ENCODE measurements at places on chromosomes 1 and 21. TPM values are rescaled to one million over a fixed set of nuclear protein-coding genes. Genes with fewer than 3 reads are reported as not detected.

DNA sequence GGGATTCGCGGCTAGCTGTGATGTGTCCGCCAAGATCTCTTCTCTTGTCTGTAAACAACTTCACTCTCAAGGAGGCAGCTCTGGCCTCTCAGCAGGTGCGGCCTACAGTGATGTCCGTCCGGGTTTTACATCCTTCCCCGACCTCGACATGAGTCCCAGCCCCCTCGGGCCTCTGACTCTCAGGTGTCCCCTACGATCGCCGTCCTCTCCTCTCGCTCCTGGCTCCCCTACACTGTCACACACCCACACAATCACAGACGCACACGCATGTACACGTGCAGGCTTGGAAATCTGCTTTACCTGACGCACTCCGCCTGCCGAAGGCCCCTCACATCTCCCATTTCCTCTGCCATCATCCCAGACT, 797 bp upstream of the RSPH1 start:
- H3K4me3 ChIP-seq = peak overlapping the region; percentile 70
- H3K27ac ChIP-seq = peak overlapping the region; percentile 65
- peaks cover 21% of the 10 kb centered on the region for H3K27me3 ChIP-seq
- peaks cover 17% of the 10 kb centered on the region for H3K4me1 ChIP-seq
- DNase-seq = no peak
- H3K36me3 ChIP-seq = no peaks in the 10 kb centered on the region

The CR2 gene
- 2.1 TPM for total RNA-seq

DNA sequence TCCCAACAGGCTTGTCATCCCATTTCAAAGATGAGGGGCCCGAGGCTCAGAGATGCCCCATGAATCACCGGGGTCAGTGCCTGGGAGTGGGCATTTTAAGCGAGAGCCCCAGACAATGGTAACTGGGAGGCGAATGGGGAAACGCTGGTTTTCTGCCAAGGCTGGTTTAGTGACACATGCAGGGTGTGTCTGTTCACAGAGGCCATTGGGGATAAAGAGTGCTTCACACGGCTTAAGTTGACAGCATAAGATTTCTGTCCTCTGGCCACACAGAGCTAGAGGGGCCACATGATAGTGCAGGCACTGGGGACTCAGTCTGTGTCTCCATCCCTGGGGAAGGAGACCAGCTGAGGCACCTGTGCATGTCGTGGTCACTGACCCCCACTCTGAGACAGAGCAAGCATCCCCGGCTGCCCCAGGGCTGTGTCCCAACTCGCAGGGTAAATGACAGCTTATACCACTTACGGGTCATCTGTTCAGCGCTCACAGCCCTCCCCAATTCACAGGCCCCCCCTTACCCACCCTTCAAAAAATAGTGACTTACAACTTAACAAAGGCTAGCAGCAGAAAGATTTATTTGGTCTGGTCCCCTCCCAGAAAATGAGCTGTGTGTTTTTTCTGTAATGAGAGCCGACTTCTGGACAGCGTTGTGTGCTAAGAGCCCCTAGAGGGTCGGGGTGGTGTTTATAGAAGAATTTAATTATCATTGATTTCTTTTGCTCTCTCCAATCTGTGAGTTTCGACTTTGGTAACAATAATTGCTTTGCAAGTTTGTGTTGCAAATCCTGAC, 34.9 kb upstream of the ARHGEF16 start:
- H3K36me3 ChIP-seq = no peaks in the 10 kb centered on the region
- DNase-seq = no peak
- H3K27ac ChIP-seq = no peak overlapping the region
- no peak overlapping the region for H3K4me3 ChIP-seq

GRCh38 chr1:7410156-7410555, 360.9 kb upstream of the VAMP3 start:
- no peaks in the 10 kb centered on the region for H3K4me1 ChIP-seq

DNA sequence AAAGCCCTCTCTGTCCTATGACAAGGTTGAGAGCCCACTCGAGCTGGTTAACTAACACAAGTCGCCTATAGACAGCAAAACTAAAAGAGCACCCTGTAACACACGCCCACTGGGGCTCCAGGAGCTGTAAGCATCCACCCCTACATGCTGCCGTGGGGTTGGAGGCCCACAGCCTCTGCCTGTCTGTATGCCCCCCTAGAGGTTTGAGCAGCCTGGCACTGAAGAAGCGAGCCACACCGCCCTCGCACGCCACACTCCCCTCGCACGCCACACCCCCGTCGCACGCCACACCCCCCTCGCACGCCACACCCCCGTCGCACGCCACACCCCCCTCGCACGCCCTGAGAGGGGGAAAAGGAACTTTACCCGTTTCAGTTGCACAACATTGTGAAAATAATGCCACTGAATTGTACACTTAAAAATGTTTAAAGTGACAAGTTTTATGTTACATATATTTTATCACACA, 13.2 kb upstream of the HMGCL start:
- H3K36me3 ChIP-seq = no peaks in the 10 kb centered on the region
- H3K27me3 ChIP-seq = no peaks in the 10 kb centered on the region
- peaks cover 8% of the 10 kb centered on the region for H3K4me1 ChIP-seq

The ITLN1 gene
- not detected for total RNA-seq

Data from T-cell (primary cell).